IPS DF 19.7 (cell line): ENCODE measurements at places on chromosomes 2 and 18.

DNA sequence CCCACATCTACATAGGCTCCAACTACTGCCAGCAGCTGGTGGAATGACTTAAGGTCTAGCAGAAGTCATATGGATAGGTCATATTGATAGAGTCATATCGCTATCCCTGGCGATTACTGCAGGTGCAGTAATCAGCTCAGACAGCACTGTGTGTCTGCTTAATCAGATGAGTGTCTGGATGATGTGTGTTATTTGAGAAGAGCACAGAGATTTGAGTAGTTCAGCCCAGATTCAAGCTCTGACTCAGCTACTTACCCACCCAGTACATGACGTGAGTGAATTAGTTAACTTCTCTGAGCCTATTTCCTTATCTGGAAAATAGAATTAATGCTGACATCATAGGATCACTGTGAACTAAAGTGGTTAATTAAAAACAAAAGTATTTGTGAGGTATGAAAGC is 78.9 kb downstream of the EHD3 start:
- no peak for DNase-seq

- no peak for DNase-seq
These were observed 484 bp downstream of the ABCB6 start for GRCh38 chr2:219218217-219218731.

- no peak for DNase-seq
These were observed 87.3 kb downstream of the MALT1 start for GRCh38 chr18:58758606-58759005.

- DNase-seq, result no peak
These were observed 165.0 kb downstream of the ANKRD30B start for GRCh38 chr18:14912967-14913366.
